ENCODE measurements at places on chromosomes 4 and X.

DNA sequence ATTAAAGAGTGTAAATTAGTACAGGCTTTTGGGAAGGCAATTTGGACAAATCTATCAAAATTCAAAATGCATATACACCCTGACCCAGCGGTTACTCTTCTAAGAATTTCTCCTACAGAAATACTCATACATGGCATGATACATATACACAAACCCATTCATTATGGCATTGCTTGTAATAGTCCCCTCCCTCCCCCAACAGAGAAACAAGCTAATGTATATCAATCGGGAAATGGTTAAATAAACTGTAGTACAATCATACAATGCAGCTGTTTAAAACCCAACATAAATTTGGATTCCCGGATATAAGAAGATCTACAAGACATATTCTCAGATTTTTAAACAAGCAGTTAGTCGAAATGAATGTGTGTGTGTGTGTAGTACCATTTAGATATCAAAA lies 808 bp downstream of the HUWE1 start:
- H3K27ac ChIP-seq, result peak overlapping the region; percentile 90
- peak overlapping the region; percentile 86 for H3K4me3 ChIP-seq
- no peak for DNase-seq
- peaks cover 34% of the 10 kb centered on the region for H3K4me1 ChIP-seq
- peaks cover 23% of the 10 kb centered on the region for H3K36me3 ChIP-seq

DNA sequence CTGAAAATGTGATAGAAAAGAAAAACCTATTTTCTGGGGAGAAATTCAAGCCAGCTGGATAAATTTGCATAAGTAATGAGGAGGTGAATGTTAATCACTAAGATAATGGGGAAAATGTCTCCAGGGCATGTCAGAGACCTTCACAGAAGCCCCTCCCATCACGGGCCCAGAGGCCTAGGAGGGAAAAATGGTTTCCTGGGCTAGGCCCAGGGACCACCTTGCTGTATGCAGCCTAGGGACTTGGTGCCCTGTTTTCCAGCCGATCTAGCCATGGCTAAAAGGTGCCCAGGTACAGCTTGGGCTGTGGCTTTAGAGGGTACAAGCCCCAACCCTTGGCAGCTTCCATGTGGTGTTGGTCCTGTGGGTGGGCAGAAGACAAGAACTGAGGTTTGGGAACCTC lies 46.6 kb upstream of the TRPC5OS start:
- no peaks in the 10 kb centered on the region for H3K4me1 ChIP-seq
- no peak for DNase-seq

DNA sequence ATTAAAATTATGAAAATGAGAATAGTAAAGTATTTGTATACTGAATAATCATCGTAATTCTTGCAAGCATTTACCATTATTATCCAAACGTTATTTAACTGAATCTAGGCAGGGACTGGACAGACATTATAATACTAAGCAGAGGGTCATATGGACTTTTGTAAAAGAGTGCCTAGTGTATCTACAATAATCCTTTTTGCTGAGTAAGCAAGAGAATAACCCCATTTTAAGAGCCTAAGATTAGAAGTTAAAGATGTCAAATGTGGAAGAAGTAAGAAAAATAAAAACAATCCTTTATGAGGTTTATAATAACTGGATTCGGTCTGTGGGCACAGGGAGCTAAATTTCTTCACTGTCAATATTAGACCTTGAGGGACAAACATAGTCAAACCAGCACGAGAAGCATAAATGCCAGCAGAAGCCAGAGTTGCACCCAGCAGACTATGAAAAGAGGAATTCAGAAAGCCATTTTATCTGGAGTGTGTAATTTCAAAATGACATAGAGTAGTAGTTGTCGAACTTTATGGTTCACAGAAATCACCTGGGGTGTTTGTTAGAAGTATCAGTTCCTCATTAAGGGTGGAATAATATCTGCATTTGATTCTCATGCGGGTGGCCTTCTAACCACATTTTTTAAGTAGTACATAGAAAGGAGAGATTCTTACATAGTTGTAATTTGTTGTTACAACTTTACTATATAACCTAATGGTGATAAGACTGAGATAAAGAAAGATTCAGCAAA lies 39.7 kb upstream of the DCLK2 start:
- no peak overlapping the region for H3K4me3 ChIP-seq
- H3K27me3 ChIP-seq, result peaks cover 18% of the 10 kb centered on the region
- H3K36me3 ChIP-seq, result no peaks in the 10 kb centered on the region
- H3K27ac ChIP-seq, result no peak overlapping the region

- H3K4me1 ChIP-seq, result no peaks in the 10 kb centered on the region
- peaks cover 47% of the 10 kb centered on the region for H3K27me3 ChIP-seq
- H3K27ac ChIP-seq, result no peak overlapping the region
- H3K4me3 ChIP-seq, result no peak overlapping the region
- H3K36me3 ChIP-seq, result no peaks in the 10 kb centered on the region
Observed at GRCh38 chr4:185638548-185639301, 103.4 kb upstream of the PDLIM3 start.

GRCh38 chr4:88570001-88570400 lies 22.3 kb upstream of the HERC3 start:
- H3K27me3 ChIP-seq, result peaks cover 39% of the 10 kb centered on the region
- H3K36me3 ChIP-seq, result peaks cover 2% of the 10 kb centered on the region
- no peaks in the 10 kb centered on the region for H3K4me1 ChIP-seq
- no peak overlapping the region for H3K4me3 ChIP-seq

DNA sequence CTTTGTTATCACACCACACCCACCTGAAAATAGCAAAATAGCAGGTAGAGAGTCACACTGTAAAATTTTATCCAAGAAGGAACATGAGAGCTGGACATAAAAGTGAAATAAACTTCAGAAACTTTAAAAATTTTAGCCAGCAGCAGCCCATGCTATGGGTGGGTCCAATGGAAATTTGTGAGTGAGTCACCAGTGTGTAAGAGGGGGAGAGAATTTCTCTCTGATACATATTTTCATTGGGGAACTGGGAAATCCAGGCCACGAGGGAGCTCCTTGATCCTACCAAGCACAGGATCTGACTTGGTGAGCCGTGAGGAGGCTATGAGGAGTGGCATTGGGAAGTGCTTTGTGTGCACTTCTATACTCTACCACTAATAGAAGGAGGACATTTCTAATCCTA lies 136.3 kb downstream of the FAAH2 start:
- DNase-seq, result no peak

DNA sequence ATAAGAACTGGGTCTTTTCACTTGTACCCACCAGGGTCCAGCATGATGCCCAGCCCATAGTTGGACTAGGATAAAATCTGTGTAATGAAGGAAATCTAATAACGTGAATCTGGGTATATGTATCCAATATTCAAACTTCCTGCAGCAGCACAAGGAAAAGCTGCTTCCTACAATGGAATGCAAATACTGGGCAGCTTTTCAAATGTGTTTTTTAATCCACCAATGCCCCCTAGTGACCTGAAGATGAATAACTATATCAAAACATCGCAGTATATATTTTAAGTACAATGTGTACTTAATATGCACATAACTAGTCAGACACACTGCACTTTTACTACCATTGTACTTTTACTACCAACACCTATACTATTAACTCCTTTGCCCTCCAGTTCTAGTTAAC lies 5.3 kb downstream of the APOO start:
- no peak for DNase-seq
- no peak overlapping the region for H3K27ac ChIP-seq
- peaks cover 2% of the 10 kb centered on the region for H3K36me3 ChIP-seq
- H3K27me3 ChIP-seq, result no peaks in the 10 kb centered on the region
- no peaks in the 10 kb centered on the region for H3K4me1 ChIP-seq
- H3K4me3 ChIP-seq, result no peak overlapping the region

GRCh38 chrX:103215425-103215991 lies 600 bp downstream of the BEX4 start:
- H3K4me1 ChIP-seq, result peaks cover 5% of the 10 kb centered on the region
- peak; percentile 15 for DNase-seq
- H3K36me3 ChIP-seq, result peaks cover 3% of the 10 kb centered on the region
- H3K27me3 ChIP-seq, result peaks cover 12% of the 10 kb centered on the region
- H3K4me3 ChIP-seq, result peak overlapping the region; percentile 84

DNA sequence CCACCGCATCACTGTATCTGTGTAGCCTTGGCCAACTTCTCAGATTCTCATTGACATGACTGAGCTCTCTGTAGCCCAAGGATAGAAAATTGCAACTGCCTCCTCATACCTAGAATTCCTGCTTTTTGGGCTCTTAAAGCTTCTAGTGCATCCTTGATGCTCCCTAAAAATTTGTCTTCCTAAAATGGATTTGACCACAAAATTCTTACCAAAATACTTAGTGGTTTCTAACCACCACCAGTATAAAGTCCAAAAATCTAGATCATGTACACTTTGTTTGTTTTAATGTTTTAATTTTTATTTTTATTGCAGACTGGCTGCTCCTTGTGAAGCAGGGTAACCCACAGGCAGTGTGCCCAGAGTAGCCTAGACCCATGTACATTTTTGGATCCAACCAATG lies 75.5 kb downstream of the TBC1D9 start:
- H3K4me1 ChIP-seq, result no peaks in the 10 kb centered on the region
- no peak for DNase-seq
- no peak overlapping the region for H3K27ac ChIP-seq
- H3K36me3 ChIP-seq, result peaks cover 2% of the 10 kb centered on the region
- peaks cover 34% of the 10 kb centered on the region for H3K27me3 ChIP-seq
- H3K4me3 ChIP-seq, result no peak overlapping the region

- H3K27me3 ChIP-seq, result no peaks in the 10 kb centered on the region
- no peaks in the 10 kb centered on the region for H3K4me1 ChIP-seq
- H3K4me3 ChIP-seq, result no peak overlapping the region
- DNase-seq, result no peak
- H3K36me3 ChIP-seq, result no peaks in the 10 kb centered on the region
Observed at GRCh38 chr4:69848028-69848427, 11.9 kb downstream of the SULT1E1 start.

DNA sequence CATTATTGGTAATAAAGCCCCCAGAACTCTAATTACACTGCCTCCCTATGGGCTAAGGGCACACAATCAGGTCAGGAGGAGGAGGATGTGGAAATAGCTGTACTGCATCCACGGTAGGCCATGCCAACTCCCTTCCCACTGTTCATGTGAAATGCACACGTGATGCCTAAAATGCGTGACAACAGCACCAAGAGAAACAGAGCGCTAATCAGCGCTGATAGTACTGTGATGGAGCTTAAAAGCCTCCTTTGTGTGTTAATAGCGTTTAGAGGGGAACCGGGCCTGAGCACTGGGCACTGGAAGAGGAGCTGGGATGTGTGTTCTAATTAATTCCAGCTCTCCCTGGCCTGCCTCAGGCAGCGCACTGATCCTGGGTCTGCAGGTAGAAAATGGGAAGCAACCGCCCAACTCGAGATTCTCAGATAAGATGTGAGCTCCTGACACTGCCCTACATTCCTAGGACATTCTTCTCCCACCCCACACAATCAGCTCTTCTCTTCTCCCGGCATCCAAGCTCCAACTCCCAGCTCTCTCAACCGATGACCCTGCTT lies 12.9 kb downstream of the DCTD start:
- H3K27ac ChIP-seq, result peak overlapping the region; percentile 19
- H3K36me3 ChIP-seq, result peaks cover 37% of the 10 kb centered on the region
- peaks cover 31% of the 10 kb centered on the region for H3K4me1 ChIP-seq
- H3K27me3 ChIP-seq, result no peaks in the 10 kb centered on the region
- H3K4me3 ChIP-seq, result no peak overlapping the region
